ENCODE measurements at places on chromosomes 11 and 22. TPM values are rescaled to one million over a fixed set of nuclear protein-coding genes. Genes with fewer than 3 reads are reported as not detected.

CARD10 gene
- 8.3 TPM for total RNA-seq

OR10A2 gene
- total RNA-seq = not detected

CEP164 gene
- 4.3 TPM for total RNA-seq

RIMBP3B gene
- not detected for total RNA-seq

OR4P4 gene
- not detected for total RNA-seq

KDM4E gene
- total RNA-seq = not detected

GRIA4 gene
- total RNA-seq = not detected

SERHL2 gene
- 2.4 TPM for total RNA-seq

ZNF70 gene
- total RNA-seq = 2.8 TPM

CRYBB3 gene
- not detected for total RNA-seq

DDTL gene
- 1.7 TPM for total RNA-seq

ISX gene
- not detected for total RNA-seq

ARHGAP42 gene
- 7.2 TPM for total RNA-seq

SFI1 gene
- total RNA-seq = 5.7 TPM

KCNQ1 gene
- 33.4 TPM for total RNA-seq

OR8G1 gene
- total RNA-seq = not detected

OR56A1 gene
- not detected for total RNA-seq
